ENCODE measurements at places on chromosomes 12 and 14.

DNA sequence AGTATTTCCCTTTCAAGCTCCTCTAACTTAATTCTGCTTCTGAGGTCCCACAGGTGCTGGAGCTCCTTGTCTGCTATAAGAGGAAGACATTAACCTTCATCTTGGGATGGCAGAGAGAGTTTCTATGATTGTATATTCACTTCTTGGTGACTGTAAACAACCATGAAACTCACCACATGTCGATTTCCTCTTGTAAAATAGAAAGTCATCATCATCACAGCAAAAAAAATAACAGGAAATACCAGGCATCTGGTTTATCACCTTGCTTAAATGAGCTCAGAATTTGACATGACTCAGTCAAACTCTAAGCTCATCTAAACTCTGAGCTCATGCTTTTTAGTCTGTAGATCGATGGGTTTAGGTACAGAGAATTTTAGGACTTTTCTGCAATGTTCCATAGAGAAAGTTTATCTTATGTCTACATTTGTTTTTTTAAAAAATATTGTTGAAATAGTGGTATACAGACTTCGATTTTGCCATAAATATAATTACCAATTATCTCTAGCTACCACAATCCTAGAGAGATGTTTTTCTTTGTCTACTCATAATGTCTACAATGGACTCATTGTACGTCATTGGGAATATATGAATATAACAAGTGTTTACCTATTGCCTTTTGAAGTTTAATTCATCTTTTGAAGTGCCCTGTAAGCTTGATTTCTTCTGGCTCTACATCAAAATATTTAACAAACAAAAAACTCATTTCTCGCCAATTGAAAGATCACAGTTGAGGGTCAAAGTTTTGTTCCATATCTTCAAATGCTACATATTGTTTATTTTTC lies 58.4 kb downstream of the IGF1 start:
- no peak for DNase-seq

- DNase-seq: no peak
Measured at GRCh38 chr12:106141452-106141851, 2.7 kb upstream of the NUAK1 start.

DNA sequence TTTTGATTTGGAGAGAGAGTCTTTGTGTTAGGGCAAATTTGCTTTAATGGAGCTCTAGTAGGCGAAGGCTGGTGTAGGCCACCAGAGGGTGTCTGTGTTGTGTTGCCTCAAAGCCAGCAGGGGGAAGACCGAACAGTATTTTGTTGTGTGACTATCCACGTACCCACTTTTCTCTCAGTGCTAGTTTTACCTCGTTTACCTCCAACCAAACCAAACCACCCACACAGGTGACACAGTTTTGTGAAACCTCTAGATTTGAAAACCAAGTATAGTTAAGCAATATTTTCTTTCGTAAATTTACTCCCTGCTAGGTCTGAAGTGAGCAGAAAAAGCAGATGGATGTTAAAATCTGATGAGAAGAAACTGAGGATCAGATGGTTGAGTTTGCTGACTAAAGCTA lies 36.3 kb upstream of the NPFF start:
- DNase-seq: peak; percentile 26

GRCh38 chr12:13950502-13950901 lies 30.9 kb downstream of the GRIN2B start:
- DNase-seq: no peak

DNA sequence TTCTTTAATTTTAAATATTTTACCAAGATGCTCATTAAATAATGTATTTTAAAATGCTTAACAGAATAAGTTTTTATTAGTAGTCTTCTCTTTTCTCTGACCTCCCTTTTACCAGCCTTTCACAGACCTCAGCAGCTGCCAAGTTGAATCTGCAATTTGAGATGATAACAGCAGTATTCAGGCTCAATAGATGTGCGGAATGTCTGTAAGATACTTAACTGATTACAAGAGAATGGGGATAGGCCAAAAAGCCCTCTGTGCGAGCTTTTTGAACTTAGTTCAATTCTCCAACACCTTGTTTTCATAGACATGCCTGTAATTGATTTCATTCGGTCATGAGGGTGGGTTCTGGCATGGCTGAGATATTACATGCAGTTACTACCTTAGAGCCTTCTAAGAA lies 277.2 kb downstream of the TMTC2 start:
- DNase-seq: no peak

DNA sequence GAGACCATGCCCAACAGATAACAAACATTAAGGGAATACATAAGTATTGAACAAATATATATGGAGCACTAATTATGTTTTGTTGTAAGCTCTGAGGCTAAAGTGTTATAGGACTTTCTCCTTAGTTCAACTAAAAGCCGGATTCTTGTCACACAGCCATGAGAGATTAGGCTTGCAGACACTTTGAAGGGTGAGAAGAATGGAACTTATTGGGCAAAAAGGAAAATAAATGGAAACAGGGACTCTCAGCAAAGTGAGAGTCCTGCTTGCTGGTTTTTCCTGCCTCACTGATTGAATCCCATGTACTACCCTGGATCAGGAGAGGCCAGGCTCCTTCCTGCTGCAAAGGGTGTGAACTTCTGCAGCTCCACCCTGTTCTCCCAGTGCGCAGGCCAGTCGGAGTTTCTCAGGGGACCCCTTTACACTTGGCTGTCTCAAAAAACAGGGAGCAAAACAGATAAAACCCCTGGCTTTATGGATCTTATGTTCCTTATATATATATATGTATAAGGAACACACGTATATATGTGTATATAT lies 77.1 kb upstream of the FUT8 start:
- DNase-seq: no peak

DNA sequence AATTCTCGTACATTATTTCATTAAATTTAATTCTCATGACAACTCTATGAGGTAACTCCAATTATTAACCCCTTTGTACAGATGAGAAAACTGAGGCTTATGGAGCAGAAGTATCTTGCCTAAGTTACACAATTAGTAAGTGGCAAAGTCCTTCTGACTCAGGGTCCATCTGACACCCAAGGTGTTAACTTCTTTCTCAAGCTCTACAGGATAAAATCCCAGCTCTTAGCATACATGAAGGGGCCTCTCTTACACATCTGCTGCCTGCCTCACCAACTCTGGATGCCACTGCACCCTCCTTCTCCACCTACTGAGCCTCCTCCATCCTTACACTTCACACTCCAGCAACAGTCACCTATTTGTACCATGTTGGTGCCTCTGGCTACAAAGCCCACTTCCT lies 4.3 kb upstream of the KRT72 start:
- no peak for DNase-seq

- peak; percentile 10 for DNase-seq
Measured at GRCh38 chr12:67025543-67026114, 243.5 kb upstream of the CAND1 start.

DNA sequence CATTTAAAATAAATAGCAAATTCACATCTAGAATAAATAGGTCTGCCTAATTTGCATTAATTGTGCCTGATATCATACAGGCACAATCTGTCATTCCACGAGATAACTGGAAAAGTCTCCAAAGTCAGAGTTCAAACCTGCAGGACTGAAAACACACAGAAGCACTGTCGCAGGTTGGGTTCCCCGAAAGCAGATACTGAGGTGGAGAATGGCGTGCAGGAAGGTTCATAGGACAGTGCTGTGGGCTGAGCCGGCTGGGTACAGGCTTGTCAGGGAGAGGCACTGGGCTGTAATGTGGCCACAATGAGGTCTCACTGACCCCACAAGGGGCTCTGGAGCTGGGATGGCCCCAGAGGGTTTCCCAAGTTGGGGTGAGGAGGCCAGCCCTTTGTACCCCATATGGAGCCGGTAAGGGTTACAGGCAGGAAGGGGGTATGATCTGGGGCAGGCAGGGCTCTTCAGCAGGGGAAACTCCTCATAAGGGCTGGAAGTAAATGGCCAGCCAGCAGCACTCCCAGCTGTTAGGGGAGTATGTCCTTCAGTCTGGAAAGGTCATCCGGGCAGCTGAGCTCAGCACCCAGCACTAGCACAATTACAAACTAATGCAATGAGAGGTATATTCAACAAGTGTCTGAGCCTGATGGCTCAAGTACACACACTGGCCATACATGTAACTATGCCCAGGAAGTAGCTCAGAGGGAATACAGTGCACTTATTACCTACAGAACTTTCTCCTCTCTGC lies 68.5 kb downstream of the NT5DC3 start:
- no peak for DNase-seq

GRCh38 chr12:112836736-112837628 lies 45.4 kb downstream of the RPH3A start:
- DNase-seq: no peak

Data from stimulated activated CD8-positive, alpha-beta memory T cell treated with anti-CD3 and anti-CD28 coated beads, Interleukin-15, amount 100 ng/mL, for 48 hours (primary cell).